Stimulated activated CD8-positive, alpha-beta memory T cell treated with anti-CD3 and anti-CD28 coated beads, Interleukin-12 subunit alpha, Interleukin-12 subunit beta, amount 100 ng/mL, for 1 hour (primary cell): ENCODE measurements at places on chromosomes 16 and 17.

- no peak for DNase-seq
Observed at GRCh38 chr17:57676543-57676942, 68.6 kb downstream of the CCDC182 start.

GRCh38 chr16:138049-138417 is 440 bp downstream of the NPRL3 start:
- no peak for DNase-seq

DNA sequence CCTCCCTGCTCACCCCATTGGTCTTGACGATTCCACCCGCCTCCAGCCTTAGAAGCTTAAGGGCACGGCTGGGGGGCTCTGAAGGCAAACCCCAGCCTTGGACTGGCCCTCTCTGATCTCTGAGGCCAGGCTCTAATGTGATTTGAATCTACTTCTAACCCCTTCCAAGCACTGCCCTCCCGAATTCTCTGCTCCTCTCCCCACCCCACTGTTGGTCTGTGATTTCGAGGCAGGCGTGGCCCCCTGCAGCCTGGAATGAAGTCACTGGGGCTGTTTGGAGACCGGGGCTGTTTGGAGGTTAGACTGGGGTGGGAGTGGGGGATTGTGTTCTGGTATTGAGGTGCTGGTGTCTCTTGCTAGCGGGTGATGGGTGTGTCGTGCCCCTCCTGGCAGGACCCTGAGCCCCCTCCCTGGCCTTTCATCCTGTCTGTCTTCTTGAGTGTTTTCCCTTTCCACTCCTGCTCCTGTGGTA is 2.2 kb downstream of the GRB7 start:
- no peak for DNase-seq

DNA sequence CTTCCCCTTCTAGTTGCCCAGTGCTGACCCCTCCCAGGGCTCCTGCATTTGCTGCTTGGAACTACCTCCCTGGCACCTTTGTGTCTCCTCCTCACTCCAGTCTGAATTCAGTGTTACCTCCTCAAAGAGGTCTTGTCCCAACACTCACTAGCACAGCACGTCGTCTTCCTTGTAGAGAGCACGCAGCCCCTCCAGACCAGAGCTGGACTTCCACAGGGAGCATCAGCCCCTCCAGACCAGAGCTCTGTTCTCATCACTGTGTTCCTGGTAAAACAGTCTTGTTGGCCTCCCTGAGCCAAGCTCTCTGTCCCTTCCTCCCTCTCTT is 27.8 kb upstream of the MGAT5B start:
- DNase-seq = no peak

DNA sequence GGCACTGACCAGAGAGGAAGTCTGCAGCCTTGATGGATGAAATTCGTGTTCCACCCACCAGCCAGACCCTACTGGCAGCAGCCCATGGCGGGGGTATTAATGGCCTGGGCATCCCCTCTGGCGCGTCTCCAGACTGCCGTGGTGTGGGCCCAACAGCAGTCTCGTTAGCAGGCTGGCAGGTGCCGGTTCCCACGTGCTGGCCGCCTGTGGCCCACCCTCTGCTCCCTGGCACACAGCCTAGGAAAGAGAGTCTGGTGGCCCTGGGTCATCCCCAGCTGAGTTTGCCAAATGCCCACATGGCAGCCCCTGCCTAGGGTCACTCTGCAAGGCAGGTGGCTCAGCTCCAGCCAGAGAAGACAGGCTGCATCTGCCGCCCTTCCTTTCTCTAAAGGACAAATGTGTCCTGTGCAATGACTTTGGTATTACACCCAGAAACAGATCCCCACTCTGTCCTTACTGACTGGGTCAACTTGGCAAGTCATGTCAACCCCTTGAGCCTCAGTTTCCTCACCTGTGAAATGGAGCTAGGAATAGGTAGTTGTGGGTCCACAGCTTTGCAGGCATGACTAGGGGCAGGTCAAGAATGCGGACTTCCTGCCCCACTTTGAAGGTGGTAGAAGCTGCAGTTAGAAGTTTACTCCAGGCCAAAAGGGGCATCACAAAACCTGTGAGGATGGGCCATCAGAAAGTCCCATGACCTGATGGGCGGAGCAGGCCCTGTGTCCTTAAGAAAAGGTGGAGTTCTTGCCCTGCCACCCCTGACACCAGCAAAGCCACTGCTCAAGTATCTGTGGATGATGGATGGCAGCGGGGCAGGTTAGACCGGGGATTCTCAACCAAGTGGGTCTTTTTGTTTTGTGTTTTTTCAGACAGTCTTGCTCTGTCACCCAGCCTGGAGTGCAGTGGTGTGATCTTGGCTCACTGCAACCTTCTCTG is 76.6 kb downstream of the ABCC6 start:
- no peak for DNase-seq

DNA sequence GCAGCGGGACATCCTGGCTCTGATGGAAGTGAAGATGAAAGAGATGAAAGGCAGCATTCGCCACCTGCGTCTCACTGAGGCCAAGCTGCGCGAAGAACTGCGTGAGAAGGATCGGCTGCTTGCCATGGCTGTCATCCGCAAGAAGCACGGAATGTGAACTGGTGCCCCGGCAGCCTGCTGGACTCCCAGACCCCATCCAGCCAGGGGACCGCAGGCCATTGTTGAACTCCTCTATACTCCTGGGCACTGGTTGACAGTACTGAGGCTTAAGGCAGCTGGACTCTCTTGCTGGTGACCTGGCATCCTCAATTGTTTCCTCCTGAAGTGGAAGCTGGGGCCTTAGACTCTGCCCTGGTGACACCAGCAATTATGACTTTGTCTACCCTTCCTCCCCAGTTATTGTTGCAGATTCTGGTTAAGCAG is 1.2 kb downstream of the THAP11 start:
- no peak for DNase-seq

- no peak for DNase-seq
Observed at GRCh38 chr17:41617136-41617535, 4.6 kb upstream of the KRT16 start.

- DNase-seq = no peak
Observed at GRCh38 chr16:55155815-55156214, 168.2 kb upstream of the IRX6 start.

GRCh38 chr16:87706278-87707000 is 59.3 kb downstream of the KLHDC4 start:
- DNase-seq = no peak

DNA sequence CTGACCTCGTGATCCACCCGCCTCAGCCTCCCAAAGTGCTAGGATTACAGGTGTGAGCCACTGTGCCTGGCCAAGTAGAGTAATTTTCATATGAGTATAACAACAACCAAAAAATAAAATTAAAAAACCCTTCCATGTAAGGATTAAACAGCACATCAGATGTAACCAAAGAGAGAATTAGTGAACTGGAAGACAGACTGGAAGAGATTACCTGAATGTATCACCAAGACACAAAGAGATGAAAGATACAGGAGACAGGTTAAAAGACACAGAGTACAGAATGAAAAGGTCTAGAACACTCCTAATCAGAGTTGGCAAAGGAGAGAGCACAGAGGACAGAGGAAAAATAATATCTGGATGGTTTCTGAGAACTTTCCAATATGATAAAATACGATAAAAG is 1.8 kb upstream of the TNK1 start:
- no peak for DNase-seq

DNA sequence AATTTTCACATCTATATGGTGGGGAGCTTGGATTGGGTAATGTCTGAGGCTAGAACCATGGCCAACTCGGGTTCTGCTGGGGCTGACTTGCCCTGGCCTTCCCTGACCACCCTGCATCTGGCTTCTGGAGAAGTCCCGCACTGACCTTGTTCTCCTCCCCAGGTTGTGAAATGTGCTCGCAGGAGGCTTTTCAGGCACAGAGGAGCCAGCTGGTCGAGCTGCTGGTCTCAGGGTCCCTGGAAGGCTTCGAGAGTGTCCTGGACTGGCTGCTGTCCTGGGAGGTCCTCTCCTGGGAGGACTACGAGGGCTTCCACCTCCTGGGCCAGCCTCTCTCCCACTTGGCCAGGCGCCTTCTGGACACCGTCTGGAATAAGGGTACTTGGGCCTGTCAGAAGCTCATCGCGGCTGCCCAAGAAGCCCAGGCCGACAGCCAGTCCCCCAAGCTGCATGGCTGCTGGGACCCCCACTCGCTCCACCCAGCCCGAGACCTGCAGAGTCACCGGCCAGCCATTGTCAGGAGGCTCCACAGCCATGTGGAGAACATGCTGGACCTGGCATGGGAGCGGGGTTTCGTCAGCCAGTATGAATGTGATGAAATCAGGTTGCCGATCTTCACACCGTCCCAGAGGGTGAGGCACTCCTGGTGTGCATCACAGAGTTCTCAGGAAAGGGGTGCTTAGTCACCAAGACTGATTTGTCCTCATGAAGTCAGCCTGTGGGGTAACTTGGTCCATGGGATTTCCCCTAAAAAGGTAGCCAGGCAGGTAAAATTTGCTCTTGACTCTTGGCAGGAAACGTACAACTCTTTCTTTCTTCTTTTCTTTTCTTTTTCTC is 6.1 kb downstream of the NOD2 start:
- DNase-seq = no peak

DNA sequence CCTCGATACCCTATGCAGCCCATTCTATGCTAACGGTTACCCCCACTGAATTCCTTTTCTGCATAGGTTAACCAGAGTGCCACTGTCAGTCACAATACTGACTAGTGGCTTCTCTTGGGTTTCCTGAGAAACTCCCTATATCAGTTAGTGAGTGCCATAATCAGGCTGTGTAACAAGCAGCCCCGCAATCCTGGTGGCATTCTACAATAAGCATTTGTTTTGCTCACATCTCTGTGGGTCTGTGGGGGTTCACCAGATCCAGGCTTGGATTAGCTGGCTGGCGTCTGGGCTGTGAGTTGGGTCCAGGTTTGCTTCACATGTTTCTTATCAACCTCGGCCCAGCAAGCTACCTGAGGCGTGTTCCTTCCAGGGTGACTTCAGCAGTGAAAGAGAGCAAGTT is 42.4 kb downstream of the TMEM235 start:
- no peak for DNase-seq

GRCh38 chr16:53518550-53519416 is 15.8 kb upstream of the AKTIP start:
- peak; percentile 62 for DNase-seq

DNA sequence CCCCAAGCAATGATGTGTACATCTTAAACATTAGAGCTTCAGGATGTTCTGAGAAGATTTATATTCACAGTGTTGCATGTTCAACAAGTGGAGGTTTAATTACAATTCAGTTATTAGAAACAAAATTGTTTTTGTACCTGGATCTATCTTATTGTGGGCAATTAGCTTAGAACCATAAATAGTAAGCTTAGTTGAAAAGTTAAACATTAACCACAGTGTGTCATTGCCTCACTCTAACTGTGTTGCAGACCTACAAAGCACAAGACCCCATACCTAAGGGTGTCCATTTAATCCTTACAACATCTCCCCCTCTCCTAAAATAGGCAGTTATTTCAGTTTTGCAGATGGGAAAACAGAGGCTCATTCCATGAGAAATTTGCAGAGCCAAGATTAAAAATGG is 632.0 kb upstream of the SOX9 start:
- no peak for DNase-seq

DNA sequence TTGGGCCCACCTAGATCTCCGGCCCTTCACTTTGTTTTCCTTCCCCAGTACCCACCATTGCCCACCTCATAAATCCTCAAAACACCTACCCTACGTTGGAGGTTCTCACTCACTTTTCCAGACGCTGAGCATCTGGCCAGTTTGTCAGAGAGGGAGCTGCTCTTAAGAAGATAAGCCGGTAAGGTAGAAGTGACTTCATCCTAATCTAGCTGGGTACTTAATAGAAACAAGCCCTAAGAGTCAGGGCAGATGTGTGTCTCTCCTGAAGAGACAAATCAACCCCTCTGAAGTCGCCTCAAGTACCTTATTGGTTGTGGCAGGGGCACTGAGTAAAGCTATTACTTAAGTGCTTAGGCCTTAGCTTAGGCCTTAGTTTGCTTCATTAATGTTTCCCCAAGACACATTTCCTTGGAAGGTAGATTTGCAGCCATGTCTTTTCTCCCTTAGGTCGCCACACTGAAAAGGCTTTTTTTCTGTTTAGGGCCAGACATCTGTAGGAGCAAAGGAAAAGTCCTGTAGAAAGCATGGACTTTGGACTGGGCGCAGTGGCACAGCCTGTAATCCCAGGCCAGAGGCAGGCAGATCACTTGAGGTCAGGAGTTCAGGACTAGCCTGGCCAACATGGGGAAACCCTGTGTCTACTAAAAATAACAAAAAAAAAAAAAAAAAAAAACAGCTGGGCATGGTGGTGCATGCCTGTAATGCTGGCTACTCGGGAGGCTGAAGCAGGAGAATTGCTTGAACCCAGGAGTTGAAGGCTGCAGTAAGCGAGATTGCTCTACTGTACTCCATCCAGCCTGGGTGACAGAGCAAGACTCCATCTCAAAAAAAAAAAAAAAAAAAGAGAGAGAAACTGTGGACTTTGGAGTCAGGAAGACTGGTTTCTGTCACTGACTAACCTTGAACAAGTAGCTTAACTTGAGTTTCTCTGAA is 1.0 kb downstream of the TACO1 start:
- no peak for DNase-seq

DNA sequence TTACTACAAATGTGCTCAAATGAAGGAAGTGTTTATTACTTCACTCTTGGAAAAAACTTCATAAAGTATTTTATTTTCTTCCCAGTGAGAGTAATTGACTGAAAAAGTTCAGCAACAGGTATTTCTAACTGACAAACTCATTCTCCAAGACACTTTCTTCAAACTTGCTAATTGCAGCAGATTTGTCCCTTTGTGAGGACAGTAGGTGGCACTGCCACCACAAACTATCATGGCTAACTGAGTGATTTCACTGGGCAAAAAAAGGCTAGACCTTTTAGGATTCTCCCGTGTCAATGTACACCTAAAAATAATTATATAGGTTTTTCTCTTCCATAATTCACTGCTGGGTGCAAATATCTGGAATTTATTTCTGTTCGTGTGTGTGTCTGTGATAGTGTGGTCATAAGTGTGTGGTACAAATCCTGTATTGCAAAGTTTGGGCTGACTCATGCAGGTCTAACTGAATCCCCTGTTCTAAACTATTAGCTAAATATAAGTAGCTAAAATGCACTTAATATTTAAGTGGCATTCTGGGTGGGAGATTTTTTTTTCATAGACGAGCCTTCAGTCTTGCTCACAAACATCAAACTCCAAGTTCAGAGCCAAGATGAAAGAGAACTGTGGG is 3.9 kb downstream of the HS3ST3A1 start:
- DNase-seq = peak; percentile 9

- DNase-seq = no peak
Observed at GRCh38 chr17:43987131-43988021, 17.0 kb upstream of the NAGS start.

GRCh38 chr16:14325502-14326401 is 254.6 kb downstream of the MRTFB start:
- DNase-seq = no peak

GRCh38 chr16:88380619-88381018 is 2.1 kb upstream of the ZNF469 start:
- no peak for DNase-seq

DNA sequence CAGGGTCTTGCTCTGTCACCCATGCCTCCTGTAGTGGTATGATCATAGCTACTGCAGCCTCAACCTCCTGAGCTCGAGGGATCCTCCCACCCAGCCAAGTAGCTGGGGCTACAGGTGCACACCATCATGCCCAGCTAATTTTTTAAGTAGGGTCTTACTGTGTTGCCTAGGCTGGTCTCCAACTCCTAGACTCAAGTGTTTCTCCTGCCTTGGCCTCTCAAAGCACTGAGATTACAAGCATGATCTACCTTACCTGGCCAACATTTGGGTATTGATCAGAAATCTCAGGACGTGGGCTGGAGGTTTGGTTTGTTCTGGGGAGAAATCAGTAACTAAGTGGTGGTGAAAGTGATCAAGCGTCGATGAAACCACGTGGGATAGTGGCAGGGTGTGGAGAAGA is 4.1 kb downstream of the CHD9 start:
- DNase-seq = no peak

GRCh38 chr17:56121191-56122051 is 31.9 kb upstream of the ANKFN1 start:
- no peak for DNase-seq
